Right forelimb (tissue), 1 donor: ENCODE measurements at places on chromosomes 3 and 15.

DNA sequence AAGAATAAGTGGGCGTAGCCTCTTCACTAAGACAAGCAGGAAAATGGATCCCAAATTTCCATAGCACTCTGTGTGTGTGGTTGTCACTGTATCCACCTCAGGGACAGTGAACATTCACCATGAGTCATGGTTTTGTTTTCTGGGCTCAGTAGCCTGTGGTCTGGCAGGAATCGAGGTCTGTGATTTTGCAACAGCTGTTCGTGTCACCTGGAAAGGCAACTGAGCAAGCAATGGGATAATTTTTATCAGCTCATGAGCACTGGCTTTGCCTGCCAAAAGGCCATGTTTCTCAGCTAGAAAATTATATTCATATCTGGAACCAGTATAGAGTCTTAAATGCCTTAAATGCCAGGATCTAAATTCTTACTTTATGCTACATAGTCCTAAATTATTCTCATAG lies 60.9 kb downstream of the STRIT1 start:
- peak; percentile 67 for DNase-seq

DNA sequence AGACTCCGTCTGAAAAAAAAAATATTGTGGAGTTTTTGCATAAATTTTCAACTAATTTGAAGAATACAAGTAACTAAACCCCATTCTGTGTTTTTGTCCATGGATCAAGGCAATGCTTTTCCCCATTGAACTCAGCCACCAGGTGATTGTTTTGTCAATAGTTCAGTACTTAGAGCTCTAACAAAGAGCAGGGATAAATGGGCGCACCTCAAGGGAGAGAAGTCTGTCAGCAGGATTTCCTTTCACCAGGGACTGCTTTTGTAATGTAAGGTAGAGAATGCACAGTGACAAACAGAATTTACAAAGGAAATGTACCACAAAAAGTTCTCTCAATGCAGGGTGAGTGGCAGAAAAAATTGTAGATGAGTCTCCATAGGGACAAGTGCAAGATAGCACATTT lies 10.8 kb upstream of the ATP13A5 start:
- DNase-seq = no peak

DNA sequence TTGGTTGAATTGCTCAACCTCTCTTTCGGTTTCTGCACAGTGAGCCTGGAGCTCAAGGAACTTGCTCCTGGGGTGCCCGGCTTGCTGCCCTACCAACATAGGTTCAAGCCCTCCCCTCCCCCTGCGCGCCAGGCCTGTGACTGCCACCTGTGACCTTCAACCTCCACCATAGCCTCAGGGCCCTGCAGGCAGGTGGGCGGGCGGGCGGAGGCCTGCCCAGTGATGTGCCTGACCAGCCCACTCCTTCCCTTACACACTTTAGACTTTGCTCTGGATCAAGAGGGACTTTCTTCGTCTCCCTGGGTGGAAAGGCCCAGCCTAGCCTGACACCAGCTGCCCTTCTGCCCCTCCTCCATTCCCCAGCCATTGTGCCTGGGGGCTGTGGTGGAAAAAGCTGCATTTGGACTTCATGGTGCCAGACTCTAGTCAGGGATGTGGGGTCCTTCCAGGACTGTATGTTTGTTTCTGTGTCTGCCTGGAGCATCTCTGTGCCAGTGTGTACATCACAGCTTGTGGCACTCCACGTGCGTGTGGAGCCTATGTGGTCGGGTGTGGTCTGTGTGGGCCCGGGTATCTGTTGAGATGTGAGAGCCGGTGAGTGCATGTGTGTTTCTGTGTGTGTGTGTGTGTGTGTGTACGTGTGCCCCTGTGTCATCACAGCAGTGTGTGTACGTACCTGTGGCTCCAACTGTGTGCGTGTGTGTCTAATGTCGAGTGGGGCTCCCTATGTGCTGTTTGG lies 9.5 kb downstream of the PRKCD start:
- DNase-seq = no peak

DNA sequence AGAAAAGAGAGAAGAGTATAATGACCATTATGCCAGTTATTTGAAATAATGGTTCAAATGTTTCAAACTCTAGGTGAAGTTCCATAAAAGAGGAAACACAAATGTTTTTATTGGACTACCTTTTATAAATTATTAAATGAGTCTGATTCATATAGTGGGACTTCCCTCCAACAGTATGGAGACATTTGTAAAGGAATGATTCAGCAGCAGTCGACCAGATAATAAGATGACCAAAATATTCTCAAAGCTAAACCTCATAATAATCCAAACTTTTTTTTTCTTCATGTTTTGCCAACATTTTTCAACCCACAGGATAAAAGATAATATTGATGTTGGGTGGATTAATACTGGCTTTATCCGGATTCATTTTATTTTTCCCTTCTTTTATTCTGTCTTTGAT lies 18.8 kb downstream of the TIPARP start:
- no peak for DNase-seq

DNA sequence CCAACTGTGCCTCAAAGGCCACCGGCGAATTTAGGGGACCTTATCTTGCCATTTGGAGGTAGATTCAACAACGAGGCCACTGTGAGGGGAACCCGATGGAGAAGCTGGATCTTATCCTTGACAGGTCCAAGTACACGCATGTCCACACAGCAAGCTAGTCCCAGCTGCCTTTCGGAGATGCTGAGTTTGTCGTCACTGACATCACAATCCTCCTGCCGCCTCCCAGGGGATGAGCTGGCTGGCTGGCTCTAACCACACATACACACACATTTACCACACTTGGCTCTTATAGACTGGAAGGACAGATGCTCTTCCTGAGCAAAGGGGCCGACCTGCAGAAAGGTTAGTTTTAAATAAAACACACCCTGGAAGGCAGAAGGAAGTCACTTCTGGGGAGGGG lies 176.3 kb downstream of the STT3B start:
- DNase-seq = no peak

DNA sequence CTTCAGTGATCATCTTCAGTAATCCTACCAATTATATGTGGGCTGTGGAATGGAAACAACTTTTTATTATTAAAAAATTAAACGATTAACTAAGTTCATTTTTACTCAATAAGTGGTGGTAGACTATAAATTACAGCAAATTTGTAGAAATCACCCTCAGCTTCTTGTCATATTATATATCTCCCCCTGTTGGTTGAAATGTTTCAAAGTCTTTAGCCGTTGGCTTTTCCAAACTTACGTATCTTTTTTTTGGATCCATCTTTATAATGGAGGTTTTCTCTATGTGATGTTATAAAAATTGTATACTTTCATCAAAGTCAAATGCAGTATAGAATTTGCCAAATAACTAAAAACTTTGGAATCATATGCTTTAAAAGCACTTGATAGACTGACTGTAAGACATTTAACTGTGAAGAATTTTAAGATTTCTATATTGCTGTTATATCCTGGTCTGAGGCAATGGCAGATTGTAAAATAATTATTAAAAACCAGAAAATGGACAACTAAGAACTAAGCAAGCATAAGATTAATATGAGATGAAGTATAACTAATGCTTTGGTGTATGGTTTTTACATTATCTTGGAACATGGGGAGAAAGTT lies 44.7 kb downstream of the ATP11B start:
- no peak for DNase-seq

DNA sequence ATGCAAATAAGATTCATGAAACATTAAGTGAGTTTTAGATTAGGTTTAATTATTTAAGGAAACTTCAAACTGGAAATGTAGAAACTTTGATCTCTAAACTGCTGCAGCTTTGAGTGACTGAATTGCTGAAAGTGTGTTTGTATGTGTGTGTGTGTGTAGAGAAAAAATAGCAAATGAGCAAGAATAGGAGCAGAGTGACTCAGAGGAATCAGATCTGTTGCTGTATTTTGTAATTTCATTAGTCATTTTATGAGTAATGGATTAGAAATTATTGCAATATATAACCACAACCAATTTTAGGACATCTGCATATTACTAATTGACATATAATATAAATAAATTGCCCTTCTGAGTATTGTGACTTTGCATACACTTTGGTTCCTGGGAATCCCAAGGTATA lies 52.8 kb upstream of the SLC9A9 start:
- no peak for DNase-seq

- DNase-seq = no peak
Observed at GRCh38 chr3:53733446-53733845, 112.8 kb downstream of the CHDH start.

GRCh38 chr15:84871428-84871985 lies 13.0 kb upstream of the SLC28A1 start:
- DNase-seq = no peak

- no peak for DNase-seq
Observed at GRCh38 chr3:98779541-98780335, 16.6 kb downstream of the ST3GAL6 start.

GRCh38 chr3:8597219-8597853 lies 47.3 kb downstream of the SSUH2 start:
- no peak for DNase-seq

DNA sequence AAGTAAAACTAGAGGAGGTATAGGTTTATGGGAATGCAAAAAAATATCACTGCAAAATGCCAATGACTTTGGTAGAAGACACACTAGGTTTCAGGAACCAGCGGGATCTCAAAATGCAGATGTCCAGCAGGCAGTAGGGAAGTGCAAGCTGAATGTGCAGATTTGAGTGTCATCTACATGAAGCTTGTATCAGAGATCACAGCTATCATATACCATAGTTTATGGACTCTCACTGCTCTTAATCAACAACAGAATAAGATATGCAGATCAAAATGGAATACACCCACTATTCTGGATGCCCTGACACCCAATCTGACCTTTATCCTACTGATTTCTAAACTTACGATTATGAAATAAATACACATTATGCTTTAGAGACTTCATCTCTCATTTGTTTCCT lies 27.7 kb downstream of the TMCC1 start:
- no peak for DNase-seq

GRCh38 chr15:76339305-76340197 lies 3.0 kb downstream of the ISL2 start:
- peak; percentile 81 for DNase-seq

DNA sequence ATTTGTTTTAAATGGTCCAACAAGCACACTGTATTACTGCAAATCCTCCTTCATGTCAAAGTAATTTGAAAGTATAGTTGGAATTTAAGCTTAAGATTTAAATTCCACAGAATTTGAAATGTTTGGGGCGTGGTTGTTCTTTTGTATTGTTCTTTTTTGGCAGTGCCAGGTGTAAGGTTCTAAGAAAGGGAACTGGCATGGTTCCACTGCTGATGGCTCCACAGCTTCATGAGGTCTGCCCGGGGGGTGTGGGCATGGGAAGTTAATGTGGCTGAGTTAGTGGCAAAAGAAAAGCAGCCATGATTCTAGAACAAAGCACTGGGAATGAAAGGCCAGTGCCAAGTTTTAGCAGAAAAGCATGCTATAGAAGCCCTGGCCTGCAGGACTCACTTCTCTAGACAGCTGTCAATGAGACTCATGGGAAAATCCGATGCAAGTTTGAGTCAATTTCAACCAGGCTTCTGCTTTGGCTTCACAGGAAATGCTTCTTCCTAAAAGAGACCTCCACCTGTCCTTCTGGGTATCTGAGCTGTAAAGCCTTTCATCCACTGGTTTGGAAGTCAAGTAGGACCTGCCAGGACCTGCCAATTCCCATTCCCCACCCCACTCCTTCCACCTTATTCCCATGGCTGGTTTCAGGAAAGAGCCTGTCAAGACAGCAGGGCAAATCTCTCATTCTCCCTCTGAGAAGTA lies 18.9 kb downstream of the CDCP1 start:
- no peak for DNase-seq

- DNase-seq = no peak
Observed at GRCh38 chr3:144175644-144176425, 204.2 kb downstream of the DIPK2A start.

DNA sequence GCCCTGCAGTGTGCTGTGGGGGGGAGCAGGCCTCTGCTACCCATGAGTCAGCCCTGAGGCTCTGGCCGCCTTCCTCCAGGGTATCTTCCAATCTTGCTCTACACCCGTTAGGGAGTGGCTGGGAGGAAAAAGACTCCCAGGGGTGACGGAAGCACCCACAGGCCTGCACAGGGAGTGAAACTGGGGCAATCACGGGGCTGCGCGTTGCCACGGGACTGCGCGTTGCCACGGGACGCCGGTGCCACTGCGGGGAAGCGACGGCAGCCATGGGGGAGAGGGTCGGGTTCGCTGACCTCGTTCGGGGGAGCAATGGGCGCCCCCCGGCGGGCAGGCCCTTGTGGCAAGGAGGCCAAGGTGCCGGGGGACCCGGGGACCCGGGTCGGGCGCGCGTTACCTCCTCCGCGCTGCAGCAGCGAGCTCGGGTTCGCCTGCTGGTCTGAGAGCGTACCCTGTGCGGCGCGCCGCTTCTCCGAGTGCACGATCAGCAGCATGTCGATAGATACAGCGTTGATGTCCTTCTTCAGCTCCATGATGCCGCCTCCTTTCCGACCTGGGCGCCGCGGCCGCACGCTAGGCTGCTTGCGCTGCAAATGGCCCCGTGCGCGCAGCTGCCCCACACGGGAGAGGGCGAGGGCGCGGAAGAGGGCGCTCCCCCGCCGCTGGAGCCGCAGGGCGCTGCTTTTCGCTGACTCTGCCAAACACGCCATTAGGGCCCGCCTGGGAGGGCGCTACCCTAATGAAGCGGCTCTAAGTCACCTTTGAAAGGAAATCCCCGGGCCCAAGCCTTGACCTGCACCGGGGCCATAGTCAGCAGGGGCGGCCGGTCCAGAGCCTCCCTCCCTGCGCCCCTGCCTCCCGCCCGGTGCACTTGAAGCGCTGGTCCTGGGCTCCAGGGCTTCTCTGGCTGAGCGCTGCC lies at the start of gene KY:
Gene KY (minus strand): TSS at position 592 of the 916 bp plus-strand sequence. CDS start 62 bp downstream, at position 530.
- peak; percentile 67 for DNase-seq

DNA sequence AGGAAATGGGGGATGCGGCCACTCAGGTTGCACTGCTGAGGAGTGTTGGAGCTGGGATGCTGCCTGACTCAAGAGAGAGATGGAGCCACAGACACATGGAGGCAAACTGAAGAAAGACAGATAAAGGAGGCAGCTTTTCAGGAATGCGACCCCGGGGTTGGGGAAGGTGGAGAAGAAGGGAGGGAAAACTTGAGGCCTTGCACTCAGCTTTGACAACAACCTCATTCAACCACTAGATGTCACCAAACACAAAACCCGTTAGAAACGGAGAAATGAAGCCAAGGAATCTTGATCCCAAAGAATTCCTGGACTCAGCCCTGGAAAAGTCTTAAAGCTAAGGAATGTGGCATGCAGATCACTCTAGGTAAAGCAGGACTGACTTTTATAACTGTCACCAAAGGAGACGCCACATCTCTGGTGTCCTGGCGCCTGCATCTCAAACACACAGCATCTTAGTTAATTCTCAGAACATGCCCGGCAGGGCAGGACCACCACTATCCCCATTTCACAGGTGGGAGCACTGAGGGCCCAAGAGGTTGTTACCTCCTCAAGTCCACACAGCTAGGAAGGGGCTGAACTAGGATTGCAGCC lies 59.6 kb upstream of the LMCD1 start:
- DNase-seq = peak; percentile 58

DNA sequence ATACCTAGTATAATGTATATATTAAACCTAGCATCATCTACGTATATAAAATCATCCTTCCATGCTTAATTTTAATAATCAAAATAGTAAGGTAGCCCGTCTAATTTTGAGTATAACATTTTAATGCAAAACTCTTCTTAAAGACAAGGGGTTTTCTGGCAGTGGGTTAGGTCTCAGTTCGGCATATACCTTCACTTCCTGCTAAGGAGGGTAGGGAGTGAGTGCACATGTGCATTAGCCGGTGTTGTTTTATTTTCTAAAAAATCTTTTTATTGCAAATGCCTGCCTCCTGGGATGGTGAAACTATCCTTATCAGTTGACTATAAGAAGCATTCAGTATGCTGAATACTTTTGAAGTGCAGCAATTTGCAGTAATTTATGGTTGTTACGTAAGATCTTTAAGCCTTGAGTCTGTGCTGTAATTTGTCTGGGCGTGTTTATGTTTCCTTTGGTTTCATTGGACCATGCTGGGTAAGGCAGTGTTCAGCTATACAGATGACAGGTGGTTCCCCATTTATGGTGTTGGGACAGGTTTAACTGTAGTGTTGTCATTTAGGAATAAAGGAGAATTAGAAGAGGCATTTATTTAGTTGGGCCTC lies 11.7 kb downstream of the ARHGEF26 start:
- no peak for DNase-seq
